Stimulated activated CD4-positive, alpha-beta T cell treated with anti-CD3 and anti-CD28 coated beads, TNF-alpha, amount 100 ng/mL, for 24 hours (primary cell): ENCODE measurements at places on chromosomes 7 and 10.
A peak's percentile ranks its signal among the peaks of the same experiment; 100 is the strongest.

DNA sequence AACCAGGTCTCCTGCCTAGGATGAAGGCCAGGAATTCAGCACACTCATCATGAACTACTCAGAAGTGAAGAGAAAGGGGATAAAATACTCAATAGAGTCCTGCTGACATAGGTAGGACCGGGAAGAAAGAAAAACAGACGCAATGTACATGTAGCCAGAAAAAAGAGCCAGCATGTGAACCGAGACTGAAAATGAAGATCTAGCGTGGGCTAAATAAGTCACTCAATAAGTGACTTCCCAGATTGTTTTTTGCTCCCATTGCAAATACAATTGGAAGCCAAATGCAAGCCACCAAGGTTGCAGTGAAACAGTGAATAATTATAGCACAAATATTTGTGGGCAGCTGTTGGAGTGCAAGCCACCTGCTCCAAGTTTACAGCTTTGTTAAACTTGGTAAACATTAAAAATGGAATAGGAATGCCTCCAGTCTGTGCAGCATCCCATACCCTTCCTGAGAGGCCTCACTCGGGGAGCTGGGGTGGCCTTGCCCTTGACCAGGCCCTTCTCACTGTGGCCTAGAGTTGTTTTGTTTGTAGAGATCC lies 34.7 kb upstream of the HPS1 start:
- no peak for DNase-seq

- no peak for DNase-seq
Observed at GRCh38 chr7:105011141-105011830, 2.7 kb upstream of the KMT2E start.

DNA sequence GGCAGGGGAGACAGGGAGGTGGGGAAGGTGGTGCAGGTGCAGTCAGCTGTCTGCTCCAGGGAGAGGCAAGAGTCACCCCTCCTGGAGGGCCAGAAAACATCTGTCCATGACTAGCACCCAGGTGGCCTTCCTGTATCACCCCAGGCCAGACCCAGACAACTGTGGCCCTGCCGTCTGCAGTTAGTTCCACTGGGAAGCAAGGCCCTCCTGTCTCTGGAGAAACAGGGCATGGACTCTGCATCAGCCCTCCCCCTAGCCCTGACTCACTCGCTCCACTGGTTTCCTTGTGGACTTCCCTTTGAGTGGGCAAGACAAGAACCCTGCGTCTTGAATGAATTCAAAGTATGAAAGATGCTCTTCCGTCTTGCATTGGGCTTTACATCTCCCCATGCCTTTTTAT lies 12.6 kb downstream of the TBATA start:
- DNase-seq = no peak

GRCh38 chr7:128872394-128872824 lies 9.8 kb downstream of the ATP6V1F start:
- no peak for DNase-seq

DNA sequence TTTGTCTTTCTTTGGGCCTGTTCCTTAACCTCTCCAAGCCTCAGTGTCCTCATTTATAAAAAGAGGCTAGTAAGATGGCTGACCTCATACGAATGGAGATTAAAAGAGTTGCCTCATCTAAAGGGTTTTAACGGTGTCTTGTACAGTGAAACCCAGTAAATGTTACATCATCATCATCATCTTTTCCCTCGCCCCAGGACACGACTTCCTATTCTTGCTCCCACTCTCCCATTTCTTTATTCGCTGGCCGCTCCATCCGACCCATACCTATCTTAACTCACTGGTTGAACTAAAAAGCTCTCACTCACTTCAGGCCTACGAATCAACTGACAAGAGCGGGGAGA lies 554 bp downstream of the FRA10AC1 start:
- no peak for DNase-seq

DNA sequence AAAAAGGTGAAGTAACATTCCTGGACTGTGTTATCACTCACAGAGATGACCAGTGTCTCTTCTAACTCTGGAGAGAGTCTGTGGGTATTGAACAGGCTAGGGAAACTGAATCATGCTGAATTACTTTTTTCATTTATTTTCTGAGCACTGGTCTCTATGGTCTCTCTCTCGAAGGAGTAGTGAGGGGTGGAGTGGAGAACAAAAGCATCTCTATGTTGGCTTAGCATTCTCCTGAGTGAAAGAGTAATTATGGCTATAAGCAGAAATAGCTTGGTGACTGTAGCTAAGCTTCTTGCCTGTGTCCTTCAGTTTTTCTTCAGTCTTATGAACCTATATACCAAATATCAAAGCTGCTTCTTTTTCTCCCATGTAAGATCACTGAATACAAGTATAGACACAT lies 64.6 kb upstream of the PTN start:
- no peak for DNase-seq

DNA sequence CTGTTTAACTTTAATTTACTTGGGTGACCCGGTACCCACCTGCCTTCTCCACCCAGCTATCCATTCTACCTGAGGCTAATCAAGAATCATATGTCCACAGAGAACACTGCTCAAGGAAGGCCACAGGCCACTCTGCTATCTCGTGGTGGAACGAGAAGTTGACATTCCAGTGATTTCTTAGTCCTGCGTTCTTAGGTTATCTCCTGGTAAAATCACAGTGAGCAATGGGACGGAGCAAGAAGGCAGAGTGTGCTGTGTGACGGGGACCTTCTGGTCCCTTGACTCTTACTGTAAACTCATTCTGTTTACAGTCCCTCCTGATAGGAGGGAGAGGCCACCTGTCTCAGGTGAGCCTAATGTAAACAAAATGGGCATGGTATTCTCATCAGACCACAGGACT lies 256.6 kb downstream of the TNS3 start:
- no peak for DNase-seq

GRCh38 chr10:100637785-100638184 lies 102.0 kb downstream of the HIF1AN start:
- no peak for DNase-seq

GRCh38 chr7:7522421-7522820 lies 13.3 kb downstream of the COL28A1 start:
- no peak for DNase-seq

GRCh38 chr7:128940494-128941322 lies 3.0 kb downstream of the IRF5 start:
- no peak for DNase-seq

DNA sequence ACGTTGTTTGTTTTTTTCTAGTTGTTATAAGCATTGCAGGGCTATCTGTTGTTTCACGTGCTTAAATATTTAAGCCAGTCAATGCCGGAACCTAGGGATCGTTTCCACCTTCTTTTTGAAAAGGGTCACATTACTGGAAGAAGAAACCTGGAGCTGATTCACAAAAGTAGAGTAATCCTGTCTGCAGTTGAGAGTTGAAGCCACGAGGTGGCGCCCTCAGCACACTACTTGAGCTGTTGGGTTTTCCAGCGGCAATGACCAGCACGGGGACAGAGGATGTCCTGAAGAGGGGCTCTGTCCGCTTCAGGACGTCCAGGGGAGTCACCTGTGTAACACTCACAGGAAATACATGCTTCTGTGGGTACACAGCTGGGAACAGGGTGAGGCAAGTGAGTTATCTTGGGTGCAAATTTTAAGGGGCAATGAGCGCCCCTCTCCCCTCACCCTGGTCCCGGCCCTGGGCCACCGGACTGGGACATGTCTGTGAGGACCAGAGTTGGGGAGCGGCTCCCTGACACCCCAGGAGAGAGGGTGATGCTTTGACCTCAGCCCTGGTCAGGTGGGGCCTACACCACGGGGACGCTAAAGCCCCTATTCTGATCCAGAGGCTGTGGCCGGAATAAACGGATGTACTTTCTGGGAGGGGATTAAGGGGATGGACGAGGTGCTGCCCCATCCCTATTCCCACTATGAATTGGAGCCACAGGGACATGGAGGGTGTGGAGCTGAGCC lies 26.3 kb upstream of the WDFY4 start:
- DNase-seq = peak; percentile 63

- no peak for DNase-seq
Observed at GRCh38 chr7:33185786-33186185, 56.4 kb downstream of the BBS9 start.

- no peak for DNase-seq
Observed at GRCh38 chr10:70515035-70515667, 36.6 kb downstream of the PALD1 start.

DNA sequence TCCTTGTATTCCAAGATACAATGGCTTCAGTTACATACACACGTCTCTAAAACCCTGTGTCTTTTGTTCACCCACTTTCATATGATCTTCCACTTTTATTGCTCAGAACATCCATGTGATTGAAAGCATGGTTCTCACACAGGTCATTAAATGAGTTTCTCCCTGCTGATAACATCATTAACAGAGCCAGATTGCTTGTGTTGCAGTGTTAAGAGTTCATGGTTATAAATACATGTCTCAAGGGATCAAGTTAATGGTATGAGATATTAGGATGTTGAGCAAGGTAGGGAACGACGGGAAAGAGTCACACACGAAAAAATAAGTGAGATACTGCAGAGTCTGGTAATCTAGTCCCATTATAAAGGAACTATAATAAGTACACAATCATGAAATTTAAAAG lies 861.5 kb downstream of the SORCS1 start:
- no peak for DNase-seq

DNA sequence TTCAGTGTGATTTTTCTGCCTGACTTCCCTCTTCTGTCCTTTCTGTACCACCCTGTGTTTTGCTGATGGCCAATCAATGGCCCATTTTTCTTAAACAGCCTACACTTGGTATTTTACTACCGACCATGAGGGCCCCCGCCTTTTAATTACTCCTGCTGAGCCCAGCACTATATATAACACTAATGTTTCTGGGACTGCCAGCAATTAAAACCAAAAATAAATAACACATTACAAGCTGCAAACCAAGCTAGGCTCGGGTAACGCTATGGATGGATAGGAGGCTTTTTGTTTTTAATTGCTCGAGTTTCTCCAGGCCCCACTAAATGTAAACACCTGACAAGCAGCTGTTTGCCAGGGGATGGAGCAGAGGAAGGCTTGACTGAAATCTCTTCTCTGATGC lies 915.4 kb upstream of the AUTS2 start:
- no peak for DNase-seq

- DNase-seq = no peak
Observed at GRCh38 chr7:142868188-142868985, 13.5 kb downstream of the EPHB6 start.

DNA sequence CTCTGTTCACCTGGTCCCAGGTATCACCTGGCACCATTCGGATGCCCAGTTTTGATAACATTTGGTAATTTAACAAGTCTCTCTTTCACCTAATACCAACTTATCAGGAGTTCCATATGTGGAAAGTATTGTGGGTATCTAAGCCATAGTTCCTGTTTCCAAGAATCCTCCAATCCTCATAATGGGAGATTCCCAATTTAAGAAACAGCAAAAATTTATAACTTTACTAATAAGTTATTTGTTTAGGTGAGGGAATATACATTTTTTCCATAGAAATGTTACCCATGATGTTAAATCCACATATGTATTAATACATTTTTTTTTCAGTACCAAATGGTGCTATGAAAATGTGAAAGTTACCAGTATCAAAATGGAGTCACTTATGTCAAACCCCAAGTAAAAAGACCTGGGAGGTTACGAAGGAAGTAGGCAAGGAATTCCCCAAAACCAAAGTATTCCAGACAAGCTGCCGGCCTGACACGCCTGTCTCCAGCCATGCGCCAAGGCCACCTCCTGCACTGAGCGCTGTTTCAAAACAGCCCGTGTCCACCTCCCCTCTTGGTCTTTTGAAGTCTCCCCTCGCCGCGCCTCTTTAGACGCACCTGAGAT lies 44.8 kb downstream of the PRKCQ start:
- DNase-seq = no peak

- DNase-seq = no peak
Observed at GRCh38 chr10:79447911-79448731, 2.7 kb upstream of the ZCCHC24 start.

GRCh38 chr10:119801998-119802538 lies 70.6 kb downstream of the MCMBP start:
- no peak for DNase-seq

GRCh38 chr7:128120116-128120515 lies 88.9 kb upstream of the LRRC4 start:
- DNase-seq = no peak

- no peak for DNase-seq
Observed at GRCh38 chr10:112395809-112396530, 22.1 kb downstream of the ACSL5 start.

- no peak for DNase-seq
Observed at GRCh38 chr10:47405857-47406547, 21.9 kb upstream of the ZNF488 start.

DNA sequence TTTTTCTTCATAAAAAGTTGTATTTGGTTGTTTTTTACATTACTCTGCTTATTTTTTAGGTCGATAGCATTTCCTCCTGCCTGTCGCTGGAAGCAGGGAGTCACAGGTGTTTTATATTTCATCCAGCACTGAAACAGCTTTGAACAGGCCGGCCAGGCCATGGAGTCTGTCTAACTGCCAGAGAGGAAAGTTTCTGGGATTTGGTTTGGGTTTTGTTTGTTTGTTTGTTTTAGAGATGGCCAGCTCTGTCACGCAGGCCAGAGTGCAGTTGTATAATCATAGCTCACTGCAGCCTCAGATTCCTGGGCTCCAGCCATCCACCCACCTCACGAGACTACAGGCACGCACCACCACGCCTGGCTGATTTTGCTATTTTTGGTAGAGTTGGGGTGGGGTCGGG lies 23.4 kb downstream of the PROSER2 start:
- no peak for DNase-seq

DNA sequence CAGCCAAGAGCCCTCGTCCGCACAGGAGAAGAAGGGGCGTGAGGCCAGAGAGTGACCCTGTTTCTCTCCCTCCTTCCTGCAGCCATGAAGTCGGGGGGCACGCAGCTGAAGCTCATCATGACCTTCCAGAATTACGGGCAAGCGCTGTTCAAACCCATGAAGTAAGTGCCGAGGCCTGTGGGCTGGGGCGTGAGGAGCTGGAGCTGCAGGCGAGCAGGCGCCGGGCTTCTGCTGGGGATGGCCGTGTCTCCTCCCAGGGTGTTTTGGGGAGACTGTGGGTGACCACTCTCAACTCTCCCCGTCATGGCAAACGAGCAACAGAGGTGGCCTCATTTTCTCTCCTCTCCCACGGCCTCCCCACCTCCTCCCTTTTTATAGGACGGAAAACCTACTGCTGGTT lies 16.4 kb downstream of the FAM20C start:
- no peak for DNase-seq

DNA sequence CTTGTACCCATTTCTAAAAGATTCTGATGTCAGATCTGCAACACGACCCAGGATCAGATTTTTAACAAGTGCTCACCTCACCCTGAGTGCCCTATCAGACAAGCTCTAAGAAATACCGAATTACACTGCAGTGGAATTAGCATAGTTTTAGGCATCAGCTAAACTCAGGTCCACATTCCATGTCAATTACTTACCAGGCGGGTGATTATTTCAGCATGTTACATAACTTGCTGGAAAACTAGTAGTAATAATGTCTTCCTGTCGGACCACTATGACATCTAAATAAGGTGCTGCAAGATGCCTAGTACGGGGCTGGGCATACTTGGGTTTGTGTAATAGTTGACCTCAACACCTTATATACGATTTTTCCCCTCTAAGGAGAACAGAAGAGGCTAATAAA lies 21.0 kb downstream of the TRIL start:
- no peak for DNase-seq
